ENCODE measurements at places on chromosomes 1 and 21.

- DNase-seq: no peak
Measured at GRCh38 chr1:30735124-30735523, 11.7 kb upstream of the MATN1 start.

GRCh38 chr1:203934651-203935050 is 73.3 kb downstream of the SNRPE start:
- no peak for DNase-seq

DNA sequence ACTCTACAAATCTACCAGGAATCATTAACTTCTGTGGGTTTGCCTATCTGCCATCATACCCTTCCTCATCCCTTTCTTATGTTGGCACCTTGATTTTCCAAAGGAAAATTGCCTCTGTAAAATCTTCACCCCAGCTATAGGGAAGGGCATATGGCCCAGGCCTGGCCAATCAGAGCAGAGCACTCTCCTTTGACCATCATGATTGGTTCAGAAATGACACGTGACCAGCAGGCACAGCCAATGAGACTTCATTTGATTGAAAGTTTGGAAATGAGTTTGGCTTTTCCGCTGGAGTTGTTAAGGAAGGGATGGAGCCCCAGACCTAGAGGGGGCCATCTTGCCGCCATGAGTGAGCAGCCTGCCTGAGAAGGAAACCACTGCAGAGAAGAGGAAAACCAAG is 35.1 kb upstream of the IFFO2 start:
- no peak for DNase-seq

DNA sequence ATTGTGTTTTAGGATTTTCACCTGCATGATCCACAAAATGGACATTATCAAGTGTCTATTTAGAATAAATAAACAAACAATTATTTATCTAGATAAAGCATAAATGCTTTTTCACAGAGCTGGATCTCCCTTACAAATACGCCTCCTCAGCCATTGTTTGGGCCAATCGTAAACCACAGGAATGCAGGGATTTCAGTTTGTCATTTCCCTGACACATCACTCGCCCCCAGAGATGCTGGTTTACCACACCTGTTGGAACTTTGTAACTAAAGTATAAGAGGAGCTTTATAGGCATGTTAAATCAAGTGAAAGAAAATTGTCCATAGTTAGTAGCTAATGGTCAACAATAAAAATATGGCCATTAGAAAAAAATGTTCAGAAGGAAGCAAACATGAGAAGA is 40.3 kb downstream of the GPR88 start:
- peak; percentile 23 for DNase-seq

DNA sequence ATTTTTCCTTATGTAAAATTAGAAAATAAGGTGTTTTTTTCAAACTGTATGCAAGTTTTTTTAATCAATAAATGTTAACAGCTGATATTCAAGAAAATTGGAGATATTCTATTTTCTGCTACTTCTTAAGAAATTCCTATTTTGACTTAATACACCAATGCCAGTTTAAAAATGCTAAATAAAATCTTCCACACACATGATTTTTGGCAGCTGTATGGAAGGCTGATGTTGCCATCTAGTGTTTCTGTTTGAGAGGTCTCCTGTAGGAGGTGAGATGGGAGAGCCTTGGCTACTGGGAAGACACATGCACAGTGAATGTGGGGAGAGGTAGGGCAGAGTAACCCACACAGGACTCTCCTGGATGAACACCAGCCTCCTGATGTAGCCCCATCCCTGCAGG is 29.2 kb upstream of the OR2B11 start:
- DNase-seq: peak; percentile 50

DNA sequence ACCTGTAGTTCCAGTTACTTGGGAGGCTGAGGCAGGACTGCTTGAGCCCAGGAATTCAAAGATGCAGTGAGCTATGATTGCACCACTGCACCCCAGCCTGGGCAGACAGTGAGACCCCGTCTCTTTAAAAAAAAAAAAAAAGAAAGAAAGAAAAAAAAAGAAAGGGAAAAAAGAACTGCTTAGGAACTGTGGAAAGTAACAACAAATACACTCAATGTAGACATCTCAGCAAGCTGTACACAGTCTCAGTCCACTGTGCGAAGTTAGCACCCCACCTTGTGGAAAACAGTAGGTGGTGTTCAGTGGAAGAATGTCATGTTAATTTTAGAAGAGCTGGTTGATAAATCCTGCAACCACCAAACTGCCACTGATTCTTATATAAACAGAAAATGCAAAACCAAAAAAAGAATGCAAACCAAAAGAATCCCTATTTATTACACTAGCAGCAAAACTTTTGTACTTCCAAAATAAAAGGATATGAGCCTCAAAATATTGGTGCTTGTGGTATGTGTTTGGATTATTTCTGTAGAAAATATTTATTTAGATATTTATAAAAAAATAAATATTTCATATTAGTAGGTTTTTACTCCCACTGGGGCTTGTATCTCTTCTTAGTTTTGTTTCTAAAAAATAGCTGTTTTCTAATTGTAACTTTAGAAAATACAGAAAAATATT is 31.1 kb downstream of the ALG14 start:
- peak; percentile 65 for DNase-seq

DNA sequence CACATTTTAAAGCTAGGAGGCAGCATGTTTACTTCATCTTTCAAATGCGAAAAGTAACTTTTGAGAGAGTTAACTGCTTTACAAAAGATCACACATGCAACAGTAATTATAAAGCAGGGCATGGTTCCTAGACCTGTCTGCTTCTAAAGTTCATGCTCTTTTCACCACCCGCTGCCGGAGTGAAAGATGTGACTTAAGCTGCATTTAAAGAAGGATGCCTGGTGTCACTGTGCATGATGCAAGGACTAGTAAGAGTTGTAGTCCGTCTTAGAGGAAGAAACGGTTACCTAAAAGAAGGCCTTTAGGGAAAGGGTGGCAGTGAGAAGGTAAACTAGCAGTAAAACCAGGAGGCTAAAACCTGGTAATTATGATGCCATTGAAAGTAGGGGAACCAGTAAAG is 1689.1 kb downstream of the KCNT2 start:
- no peak for DNase-seq

- DNase-seq: peak; percentile 6
Measured at GRCh38 chr1:203440771-203441170, 34.8 kb upstream of the PRELP start.

- DNase-seq: no peak
Measured at GRCh38 chr1:227723474-227723873, 11.6 kb downstream of the JMJD4 start.

DNA sequence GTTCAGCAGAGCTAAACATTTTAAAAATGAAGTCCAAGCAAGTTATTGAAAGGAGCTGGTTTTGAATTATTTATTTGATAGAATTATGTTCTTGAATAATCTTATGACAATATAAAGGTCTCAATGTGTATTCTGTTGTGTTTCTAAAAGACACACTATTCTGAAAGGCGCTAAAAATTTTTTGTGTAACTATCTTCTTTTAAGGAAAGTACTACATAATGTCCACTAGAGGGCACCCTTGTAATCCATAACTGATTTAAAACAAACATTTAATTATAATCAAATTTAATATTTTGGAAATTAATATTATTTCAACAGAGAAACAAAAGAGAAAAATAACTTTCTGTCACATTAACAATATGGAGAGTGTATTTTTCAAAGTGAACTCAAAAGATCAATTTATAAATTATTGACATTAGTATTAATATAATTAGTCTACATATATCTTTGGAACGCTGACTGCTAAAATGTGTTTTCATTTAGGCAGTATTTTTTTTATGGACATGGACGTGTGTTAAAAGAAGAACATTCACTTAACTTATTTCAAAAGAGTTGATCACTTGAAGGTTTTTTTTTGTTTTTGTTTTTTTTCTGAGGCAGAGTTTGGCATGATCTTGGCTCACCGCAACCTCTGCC is 248.4 kb downstream of the DENND1B start:
- DNase-seq: no peak

GRCh38 chr1:155174324-155175280 is 953 bp downstream of the TRIM46 start:
- no peak for DNase-seq

- DNase-seq: no peak
Measured at GRCh38 chr1:185050823-185051451, 5.6 kb downstream of the RNF2 start.

DNA sequence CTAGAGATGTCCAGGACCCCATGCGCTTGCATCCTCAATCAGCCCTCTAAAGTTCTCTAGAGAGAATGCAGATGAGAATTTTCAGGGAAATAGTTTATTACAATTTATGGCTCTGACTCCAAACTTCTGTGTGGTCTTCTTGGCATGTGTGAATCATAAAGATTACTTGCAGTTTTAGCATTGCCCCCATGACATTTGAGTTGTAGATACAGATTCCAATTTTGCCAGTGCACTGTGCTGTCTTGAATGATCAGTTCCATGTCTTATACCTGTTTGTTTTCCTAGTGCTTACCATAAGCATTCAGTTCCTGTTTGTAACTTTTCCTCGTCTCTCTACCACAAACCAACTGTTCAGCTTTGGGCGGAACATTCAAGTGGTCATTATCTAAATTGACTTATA is 4.8 kb downstream of the KRTAP21-3 start:
- DNase-seq: no peak

DNA sequence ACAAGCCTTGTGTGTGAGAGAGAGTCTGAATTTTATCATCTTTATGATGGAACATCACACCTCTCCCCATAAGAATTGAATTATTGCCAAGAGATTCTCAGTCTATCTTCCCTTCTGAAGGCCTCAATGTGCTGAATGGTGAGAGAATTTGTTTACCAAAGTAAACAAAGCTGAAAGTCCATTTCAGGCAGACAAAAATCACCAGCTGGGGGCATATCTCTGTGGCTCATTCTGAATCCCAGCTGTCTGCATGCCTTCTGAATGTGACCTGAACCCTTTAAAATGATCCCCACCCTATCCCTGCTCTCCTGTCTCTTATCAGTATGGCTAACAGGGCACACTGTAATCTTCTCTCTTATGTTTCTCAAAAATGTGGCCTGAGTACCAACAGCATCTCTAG is 99.1 kb upstream of the CAMK1G start:
- no peak for DNase-seq

- no peak for DNase-seq
Measured at GRCh38 chr1:247322849-247323586, 8.6 kb downstream of the ZNF496 start.

DNA sequence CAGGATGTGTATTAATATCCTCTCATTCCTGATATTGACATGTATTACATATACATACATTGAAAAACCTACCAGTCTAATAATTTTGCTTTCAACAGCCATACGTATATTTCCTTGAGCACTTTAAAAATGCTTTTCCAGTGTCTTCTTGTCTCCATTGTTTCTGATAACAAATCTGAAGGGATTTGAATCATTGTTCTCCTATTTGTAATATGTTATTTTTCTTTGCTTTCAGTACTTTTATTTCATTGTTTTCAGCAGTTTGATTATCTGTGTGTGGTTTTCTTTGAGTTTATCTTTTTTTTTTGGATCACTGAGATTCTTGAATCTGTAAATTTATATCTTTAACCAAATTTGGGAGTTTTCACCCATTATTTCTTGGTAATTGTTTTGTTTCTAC is 65.3 kb downstream of the RABGAP1L start:
- DNase-seq: no peak

GRCh38 chr21:46585191-46585953 is 19.5 kb downstream of the S100B start:
- no peak for DNase-seq

DNA sequence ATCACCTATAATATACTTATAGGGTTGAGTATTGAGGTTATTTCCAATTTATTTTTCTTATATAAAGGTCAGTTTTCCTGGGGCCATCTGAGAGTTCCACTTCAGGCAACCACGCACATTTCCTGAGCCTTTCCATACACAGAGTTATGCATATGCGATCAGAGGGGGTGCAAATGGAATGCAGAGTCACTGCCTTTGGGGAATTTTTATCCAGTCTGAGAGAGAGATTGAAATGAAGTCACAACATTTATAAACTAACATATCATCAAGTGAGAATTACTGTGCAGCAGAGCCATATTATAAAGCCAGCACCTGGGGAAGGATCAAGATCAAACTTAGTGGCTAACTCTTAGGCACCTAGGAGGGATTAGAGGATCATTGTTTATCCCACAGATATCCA is 299.9 kb upstream of the PLXNA2 start:
- DNase-seq: no peak

DNA sequence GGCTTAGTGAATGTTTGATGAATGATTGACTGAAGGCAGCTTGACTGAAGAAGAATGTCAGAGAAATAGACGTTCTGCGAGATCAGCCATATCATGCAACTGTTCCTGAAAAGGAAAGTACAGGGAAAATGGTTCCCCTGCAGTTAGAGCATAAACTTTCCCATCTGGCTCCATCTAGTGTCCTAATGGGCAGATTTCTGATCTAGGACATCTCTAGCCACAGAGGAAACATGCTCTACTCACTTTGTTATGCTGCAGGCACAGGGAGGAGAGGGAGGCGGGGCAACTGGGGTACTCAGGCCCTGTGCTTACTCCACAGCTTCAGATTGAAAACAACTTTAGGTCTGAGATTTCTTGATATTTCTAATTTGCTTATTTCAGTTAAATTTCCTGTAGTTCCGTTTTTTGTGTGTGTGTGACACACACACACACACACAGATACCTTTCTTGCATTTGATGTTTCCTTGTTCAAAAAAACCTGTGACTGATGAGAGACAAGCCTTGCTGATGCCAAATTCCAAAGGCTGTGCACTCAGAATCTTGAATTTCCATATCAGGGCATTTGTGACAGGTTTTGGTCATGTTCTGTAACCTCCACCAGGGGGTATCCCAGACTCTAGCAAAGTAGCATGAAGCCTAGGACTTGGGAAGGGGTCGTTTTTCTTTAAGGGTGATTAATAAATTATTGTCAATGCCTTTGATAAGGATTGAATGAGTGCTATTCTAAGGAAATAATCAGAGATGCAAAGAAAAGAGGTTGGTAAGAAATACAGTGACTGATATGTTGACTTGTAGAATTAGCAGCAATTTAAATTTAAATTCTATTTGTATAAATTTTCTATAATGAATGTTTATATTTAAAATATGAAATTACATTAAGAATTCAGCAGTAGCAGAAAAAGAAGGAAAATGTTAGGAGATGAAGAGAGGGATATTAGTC is 139.7 kb upstream of the BEND5 start:
- no peak for DNase-seq

GRCh38 chr1:42170779-42171621 is 6.5 kb upstream of the GUCA2A start:
- no peak for DNase-seq

GRCh38 chr1:152924191-152924590 is 15.8 kb downstream of the IVL start:
- peak; percentile 33 for DNase-seq

- DNase-seq: no peak
Measured at GRCh38 chr1:27885621-27886352, 13.4 kb downstream of the THEMIS2 start.

- peak; percentile 9 for DNase-seq
Measured at GRCh38 chr1:44237721-44238457, 24.6 kb downstream of the DMAP1 start.

- peak; percentile 42 for DNase-seq
Measured at GRCh38 chr1:186531561-186532165, 70.7 kb upstream of the PDC start.

GRCh38 chr21:38804030-38804788 is 1.5 kb upstream of the ETS2 start:
- DNase-seq: no peak

- no peak for DNase-seq
Measured at GRCh38 chr1:220516014-220516721, 11.8 kb upstream of the MARK1 start.
